ENCODE measurements at places on chromosomes 16 and 17.
A peak's percentile ranks its signal among the peaks of the same experiment; 100 is the strongest.

GRCh38 chr17:44122816-44123355 is 555 bp downstream of the HDAC5 start:
- H3K27ac ChIP-seq, result peak overlapping the region; percentile 72
- DNase-seq, result no peak
- no peaks in the 10 kb centered on the region for H3K36me3 ChIP-seq
- H3K4me3 ChIP-seq, result peak overlapping the region; percentile 86

DNA sequence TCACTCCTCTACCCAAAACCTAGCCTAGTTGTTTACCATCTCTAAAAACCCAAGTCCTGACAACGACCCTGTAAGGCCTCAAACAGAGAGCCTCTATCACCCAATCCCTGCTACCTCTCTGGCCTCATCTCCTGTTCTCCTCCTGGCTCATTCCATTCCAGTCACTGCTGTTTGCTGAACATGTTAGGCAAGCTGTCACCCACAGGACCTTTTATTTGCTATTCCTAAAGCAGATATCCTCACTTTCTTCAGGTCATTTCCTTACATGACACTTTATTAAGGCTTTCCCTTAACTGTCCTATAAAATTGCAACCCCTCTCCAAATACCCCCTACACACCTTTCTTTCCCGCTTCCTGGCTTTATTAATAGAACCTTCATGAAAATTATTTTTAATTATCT is 85.1 kb downstream of the KANSL1 start:
- H3K36me3 ChIP-seq, result peaks cover 3% of the 10 kb centered on the region

- H3K36me3 ChIP-seq, result peaks cover 29% of the 10 kb centered on the region
- H3K27me3 ChIP-seq, result no peaks in the 10 kb centered on the region
- no peak overlapping the region for H3K4me3 ChIP-seq
These were observed 8.3 kb downstream of the UBE2G1 start for GRCh38 chr17:4358154-4358553.

GRCh38 chr16:2035431-2036199 is 8.9 kb downstream of the NHERF2 start:
- H3K27ac ChIP-seq, result no peak overlapping the region
- H3K4me1 ChIP-seq, result no peaks in the 10 kb centered on the region
- DNase-seq, result no peak
- H3K4me3 ChIP-seq, result no peak overlapping the region

DNA sequence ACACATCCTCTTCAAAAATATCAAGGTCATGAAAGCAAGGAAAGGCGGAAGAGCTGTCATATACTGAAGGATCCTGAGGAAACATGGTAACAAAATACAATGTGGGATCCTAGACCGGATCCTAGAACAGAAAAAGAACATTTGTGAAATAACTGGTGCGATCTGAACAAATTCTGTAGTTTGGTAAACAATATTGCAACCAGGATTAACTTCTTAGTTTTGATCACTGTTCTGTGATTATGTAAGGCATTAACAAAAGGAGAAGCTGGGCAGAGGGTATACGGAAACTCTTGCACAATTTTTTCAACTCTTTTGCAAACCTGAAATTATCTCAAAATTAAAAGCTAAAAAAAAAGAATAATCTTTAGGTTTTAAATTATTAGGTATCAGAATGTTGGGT is 109.7 kb downstream of the TRIM37 start:
- H3K27ac ChIP-seq, result no peak overlapping the region
- H3K4me3 ChIP-seq, result no peak overlapping the region
- H3K36me3 ChIP-seq, result peaks cover 42% of the 10 kb centered on the region
- DNase-seq, result no peak

- no peak for DNase-seq
- peak overlapping the region; percentile 78 for H3K27ac ChIP-seq
- H3K36me3 ChIP-seq, result no peaks in the 10 kb centered on the region
- H3K27me3 ChIP-seq, result no peaks in the 10 kb centered on the region
- H3K4me1 ChIP-seq, result peaks cover 55% of the 10 kb centered on the region
- peak overlapping the region; percentile 92 for H3K4me3 ChIP-seq
These were observed 8.4 kb downstream of the RARA start for GRCh38 chr17:40317345-40317873.

GRCh38 chr17:82447876-82448275 is 2.7 kb downstream of the CYBC1 start:
- no peaks in the 10 kb centered on the region for H3K27me3 ChIP-seq
- H3K27ac ChIP-seq, result peak overlapping the region; percentile 58
- peaks cover 24% of the 10 kb centered on the region for H3K4me1 ChIP-seq
- peaks cover 39% of the 10 kb centered on the region for H3K36me3 ChIP-seq
- H3K4me3 ChIP-seq, result peak overlapping the region; percentile 58
- no peak for DNase-seq

GRCh38 chr17:80649672-80650330 is 105.2 kb downstream of the RPTOR start:
- peaks cover 46% of the 10 kb centered on the region for H3K36me3 ChIP-seq
- peak; percentile 53 for DNase-seq
- peak overlapping the region; percentile 88 for H3K27ac ChIP-seq
- no peaks in the 10 kb centered on the region for H3K27me3 ChIP-seq
- peak overlapping the region; percentile 10 for H3K4me3 ChIP-seq

DNA sequence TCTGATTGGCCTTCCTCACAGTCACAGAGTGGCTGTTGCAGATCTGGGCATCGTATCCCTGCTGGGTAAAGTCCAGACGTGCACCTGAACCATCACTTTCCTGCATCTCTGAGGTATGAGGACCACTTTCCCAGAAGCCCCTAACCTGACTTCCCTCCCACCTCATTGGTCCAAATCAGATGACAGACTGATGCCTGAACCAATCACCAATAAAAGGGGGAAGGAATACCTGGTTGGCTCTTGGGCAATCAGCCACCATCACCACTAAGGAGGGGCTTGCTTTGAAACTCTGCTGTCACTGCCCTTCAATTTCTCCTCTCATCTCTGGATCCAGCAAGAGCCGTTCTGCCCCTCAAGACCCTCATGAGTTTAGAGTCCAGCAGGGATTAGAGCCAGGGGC is 13.6 kb upstream of the WFDC1 start:
- no peaks in the 10 kb centered on the region for H3K36me3 ChIP-seq
- peaks cover 5% of the 10 kb centered on the region for H3K27me3 ChIP-seq
- H3K4me1 ChIP-seq, result no peaks in the 10 kb centered on the region
- H3K27ac ChIP-seq, result no peak overlapping the region

DNA sequence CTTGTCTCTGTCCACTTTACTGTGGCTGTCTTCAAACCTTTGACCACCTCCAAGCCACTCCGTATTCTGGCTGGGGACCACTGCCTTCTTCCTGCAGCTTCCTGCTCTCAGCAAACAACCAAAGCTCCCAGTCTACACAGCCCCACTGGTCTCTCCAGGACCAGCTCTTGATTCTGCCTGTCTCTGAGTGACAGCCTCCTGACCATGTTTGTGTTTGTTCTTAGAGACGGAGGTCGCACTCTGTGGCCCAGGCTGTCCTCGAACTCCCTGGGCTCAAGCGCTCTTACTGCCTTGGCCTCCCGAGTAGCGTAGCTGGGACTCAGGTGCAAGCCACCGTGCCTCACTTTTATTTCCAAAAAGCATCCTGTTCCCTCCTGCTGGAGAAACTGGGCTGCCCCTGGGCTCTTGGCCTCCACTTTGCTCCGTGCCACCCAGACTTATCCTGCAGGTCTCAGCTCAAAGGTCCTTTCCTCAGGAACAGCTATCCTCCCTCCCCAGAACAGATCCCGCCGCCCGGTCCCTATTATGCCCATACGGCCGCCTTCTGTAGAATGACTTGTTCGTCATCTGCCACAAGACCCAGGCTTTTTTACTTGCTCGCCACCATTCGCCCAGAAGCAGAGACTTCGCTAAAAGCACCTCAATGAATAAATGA is 9.1 kb downstream of the MNT start:
- H3K27ac ChIP-seq, result peak overlapping the region; percentile 92
- H3K27me3 ChIP-seq, result no peaks in the 10 kb centered on the region
- peak overlapping the region; percentile 90 for H3K4me3 ChIP-seq

- peaks cover 56% of the 10 kb centered on the region for H3K4me1 ChIP-seq
- DNase-seq, result peak; percentile 24
- peak overlapping the region; percentile 90 for H3K27ac ChIP-seq
- H3K4me3 ChIP-seq, result peak overlapping the region; percentile 91
- H3K36me3 ChIP-seq, result peaks cover 35% of the 10 kb centered on the region
- H3K27me3 ChIP-seq, result no peaks in the 10 kb centered on the region
These were observed 521 bp downstream of the GGA2 start for GRCh38 chr16:23509782-23510163.

DNA sequence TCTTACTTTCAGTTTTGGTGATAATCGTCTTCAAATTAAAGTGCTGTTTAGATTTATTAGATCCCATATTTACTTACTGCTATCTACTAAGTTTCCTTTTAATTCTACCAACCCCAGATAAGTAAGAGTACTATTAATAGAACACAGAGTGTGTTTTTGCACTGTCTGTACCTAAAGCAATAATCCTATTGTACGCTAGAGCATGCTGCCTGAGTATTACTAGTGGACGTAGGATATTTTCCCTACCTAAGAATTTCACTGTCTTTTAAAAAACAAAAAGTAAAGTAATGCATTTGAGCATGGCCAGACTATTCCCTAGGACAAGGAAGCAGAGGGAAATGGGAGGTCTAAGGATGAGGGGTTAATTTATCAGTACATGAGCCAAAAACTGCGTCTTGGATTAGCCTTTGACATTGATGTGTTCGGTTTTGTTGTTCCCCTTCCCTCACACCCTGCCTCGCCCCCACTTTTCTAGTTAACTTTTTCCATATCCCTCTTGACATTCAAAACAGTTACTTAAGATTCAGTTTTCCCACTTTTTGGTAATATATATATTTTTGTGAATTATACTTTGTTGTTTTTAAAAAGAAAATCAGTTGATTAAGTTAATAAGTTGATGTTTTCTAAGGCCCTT is 56.8 kb downstream of the HLF start:
- no peaks in the 10 kb centered on the region for H3K27me3 ChIP-seq
- H3K27ac ChIP-seq, result no peak overlapping the region
- no peak for DNase-seq
- H3K4me1 ChIP-seq, result peaks cover 1% of the 10 kb centered on the region
- H3K4me3 ChIP-seq, result no peak overlapping the region

DNA sequence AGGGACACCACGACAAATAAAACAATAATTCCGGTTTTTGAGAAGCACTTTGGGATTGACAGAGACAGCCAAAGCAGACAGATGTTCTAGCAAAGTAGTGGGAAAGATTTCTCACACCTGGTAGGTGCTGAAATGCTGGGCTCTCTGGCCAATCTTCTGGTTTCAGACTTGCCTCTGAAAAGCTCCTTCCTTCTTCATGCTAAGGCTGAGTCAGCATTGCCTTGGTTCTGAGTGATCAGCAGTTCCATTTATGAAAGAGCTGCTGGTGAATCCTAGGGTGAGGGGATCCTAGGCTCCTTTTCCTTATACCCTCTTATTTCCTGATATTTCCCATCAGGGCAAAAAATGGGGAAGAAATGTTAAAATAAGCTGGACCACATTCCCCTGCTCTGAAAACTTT is 268.7 kb upstream of the SALL1 start:
- H3K4me1 ChIP-seq, result no peaks in the 10 kb centered on the region
- no peak overlapping the region for H3K4me3 ChIP-seq
- H3K36me3 ChIP-seq, result no peaks in the 10 kb centered on the region
- no peaks in the 10 kb centered on the region for H3K27me3 ChIP-seq
- no peak for DNase-seq

DNA sequence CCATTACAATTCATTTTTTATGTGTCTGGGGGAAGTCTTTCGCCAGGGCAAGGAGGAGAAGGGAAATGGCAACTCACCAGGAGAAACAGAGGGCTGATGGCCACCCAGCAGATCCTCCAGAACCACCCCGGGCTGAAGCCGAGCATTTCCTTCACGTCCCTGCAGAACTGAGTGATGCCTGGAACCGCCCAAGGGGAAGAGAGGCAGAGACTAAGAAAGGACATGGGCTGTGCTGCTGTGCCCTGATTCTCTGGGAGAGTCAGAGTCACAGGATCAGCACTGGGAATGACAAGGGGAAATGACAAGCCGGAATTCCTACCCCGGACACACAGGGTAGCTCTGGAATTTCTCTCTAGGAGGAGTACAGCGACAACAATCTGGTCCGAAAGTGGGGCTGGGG is 27.8 kb downstream of the SLC6A4 start:
- no peak for DNase-seq
- H3K4me1 ChIP-seq, result peaks cover 5% of the 10 kb centered on the region
- H3K4me3 ChIP-seq, result no peak overlapping the region

DNA sequence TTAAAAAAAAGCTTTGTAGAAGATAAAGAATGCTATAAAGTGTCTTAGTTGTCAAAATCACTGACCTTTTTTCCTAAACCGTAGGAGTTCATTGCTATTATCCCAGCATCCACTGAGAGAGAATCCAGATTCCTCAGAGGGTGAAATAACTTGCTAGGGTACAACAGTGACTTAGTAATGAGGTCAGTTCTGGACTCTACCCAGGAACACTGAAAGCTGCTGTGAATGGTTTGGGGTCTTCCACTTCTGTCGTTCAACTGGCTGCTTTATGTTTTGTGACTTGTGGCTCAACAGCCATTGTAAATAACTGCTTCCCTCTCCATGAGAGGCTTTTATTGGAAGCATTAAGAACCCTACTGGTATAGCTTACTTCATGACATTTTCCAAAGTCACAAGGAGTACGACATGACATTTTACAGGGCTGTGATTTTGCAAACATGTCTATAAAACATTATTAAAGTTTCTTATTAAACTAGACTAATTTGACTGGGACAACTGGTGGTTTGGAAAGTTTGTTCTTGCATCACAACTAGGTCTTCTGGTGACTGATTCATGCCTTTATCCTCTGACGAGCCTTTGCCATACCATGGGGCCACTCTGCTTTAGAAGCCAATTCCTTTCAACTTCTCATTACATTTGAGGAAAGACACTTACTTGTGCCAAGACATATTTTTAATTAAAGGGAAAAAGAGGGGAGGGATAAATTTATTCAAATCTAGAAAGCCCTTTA is 92.2 kb upstream of the CDH11 start:
- DNase-seq, result no peak
- no peaks in the 10 kb centered on the region for H3K36me3 ChIP-seq
- no peak overlapping the region for H3K4me3 ChIP-seq
- no peaks in the 10 kb centered on the region for H3K27me3 ChIP-seq
- no peak overlapping the region for H3K27ac ChIP-seq

- H3K27me3 ChIP-seq, result peaks cover 29% of the 10 kb centered on the region
- DNase-seq, result peak; percentile 18
- H3K36me3 ChIP-seq, result no peaks in the 10 kb centered on the region
These were observed 43.4 kb upstream of the CRHR1 start for GRCh38 chr17:45740553-45741330.

- no peak overlapping the region for H3K27ac ChIP-seq
- no peak overlapping the region for H3K4me3 ChIP-seq
- H3K36me3 ChIP-seq, result peaks cover 48% of the 10 kb centered on the region
- no peak for DNase-seq
These were observed 31.3 kb upstream of the RASL10B start for GRCh38 chr17:35700150-35700549.
